ENCODE measurements at places on chromosomes 3 and 15.

DNA sequence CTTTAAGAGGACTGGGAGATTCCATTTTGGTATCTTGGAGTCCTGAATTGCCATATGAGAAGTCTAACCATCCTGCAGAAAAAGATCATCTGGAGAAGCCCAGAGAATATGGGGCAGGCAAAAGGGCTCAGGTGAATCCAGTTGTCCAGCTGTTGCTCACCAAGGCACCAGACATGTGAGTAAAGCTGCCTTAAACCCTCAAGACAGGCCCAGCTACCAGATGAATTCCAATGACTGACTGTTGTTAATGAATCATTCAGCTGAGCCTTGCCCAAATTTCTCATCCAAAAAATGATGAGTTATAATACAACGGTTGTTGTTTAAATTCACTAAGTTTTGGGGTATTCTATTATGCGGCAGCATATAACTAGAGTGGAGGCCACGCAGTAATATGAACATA is 22.0 kb upstream of the NANOGP8 start:
- no peaks in the 10 kb centered on the region for H3K27me3 ChIP-seq
- H3K36me3 ChIP-seq, result no peaks in the 10 kb centered on the region
- DNase-seq, result no peak
- no peak overlapping the region for H3K4me3 ChIP-seq
- no peak overlapping the region for H3K27ac ChIP-seq

GRCh38 chr3:42451116-42451515 is 40.7 kb upstream of the LYZL4 start:
- H3K4me3 ChIP-seq, result no peak overlapping the region
- no peak for DNase-seq
- no peak overlapping the region for H3K27ac ChIP-seq
- H3K36me3 ChIP-seq, result no peaks in the 10 kb centered on the region
- no peaks in the 10 kb centered on the region for H3K4me1 ChIP-seq

- no peaks in the 10 kb centered on the region for H3K36me3 ChIP-seq
- DNase-seq, result peak; percentile 26
- no peak overlapping the region for H3K27ac ChIP-seq
Observed at GRCh38 chr3:56980798-56981390, 79.6 kb upstream of the SPATA12 start.

GRCh38 chr3:133893683-133894352 is 1.9 kb downstream of the RAB6B start:
- no peak overlapping the region for H3K4me3 ChIP-seq
- H3K27me3 ChIP-seq, result no peaks in the 10 kb centered on the region
- DNase-seq, result no peak
- no peaks in the 10 kb centered on the region for H3K4me1 ChIP-seq
- H3K36me3 ChIP-seq, result no peaks in the 10 kb centered on the region
- no peak overlapping the region for H3K27ac ChIP-seq

- no peak for DNase-seq
- no peaks in the 10 kb centered on the region for H3K36me3 ChIP-seq
- no peaks in the 10 kb centered on the region for H3K4me1 ChIP-seq
- no peak overlapping the region for H3K27ac ChIP-seq
Observed at GRCh38 chr3:42081838-42082473, 9.2 kb upstream of the TRAK1 start.

DNA sequence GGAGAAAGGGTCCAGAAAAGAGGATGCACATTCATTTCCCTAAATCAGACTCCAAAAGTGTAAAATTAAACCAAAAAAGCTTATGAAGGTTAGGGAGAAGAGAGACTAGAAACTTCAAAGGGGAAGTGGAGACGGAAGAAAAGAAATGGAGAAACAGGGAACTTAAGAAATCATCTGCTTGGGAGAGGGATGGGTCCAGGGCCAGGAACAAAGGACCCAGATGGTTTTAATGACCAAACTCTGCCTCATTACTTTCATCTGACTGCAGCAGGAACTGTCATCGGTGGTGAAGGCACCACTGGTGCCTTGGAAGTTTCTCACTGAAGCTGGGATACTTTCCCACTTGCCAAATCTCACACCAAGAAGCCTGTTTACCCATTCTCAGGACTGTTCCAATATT is 70.5 kb upstream of the SLC4A7 start:
- no peak for DNase-seq
- H3K27ac ChIP-seq, result no peak overlapping the region
- no peaks in the 10 kb centered on the region for H3K4me1 ChIP-seq
- H3K36me3 ChIP-seq, result no peaks in the 10 kb centered on the region

- H3K36me3 ChIP-seq, result no peaks in the 10 kb centered on the region
- H3K4me1 ChIP-seq, result no peaks in the 10 kb centered on the region
- H3K27ac ChIP-seq, result no peak overlapping the region
- H3K27me3 ChIP-seq, result no peaks in the 10 kb centered on the region
- no peak for DNase-seq
Observed at GRCh38 chr3:106745344-106746168, 631.7 kb upstream of the CCDC54 start.

- H3K4me1 ChIP-seq, result no peaks in the 10 kb centered on the region
- H3K27ac ChIP-seq, result no peak overlapping the region
- DNase-seq, result no peak
Observed at GRCh38 chr3:46472736-46473135, 8.0 kb upstream of the LTF start.

- H3K4me3 ChIP-seq, result no peak overlapping the region
- H3K27me3 ChIP-seq, result no peaks in the 10 kb centered on the region
- no peak overlapping the region for H3K27ac ChIP-seq
- no peaks in the 10 kb centered on the region for H3K4me1 ChIP-seq
- no peak for DNase-seq
Observed at GRCh38 chr15:81849289-81849688, 196.5 kb downstream of the MEX3B start.

All from DND-41 (cell line).